PC-9 (cell line): ENCODE measurements at places on chromosomes 6 and 20. TPM values are rescaled to one million over a fixed set of nuclear protein-coding genes. Genes with fewer than 3 reads are reported as not detected.

The CTCFL gene
- not detected in 2 replicates for total RNA-seq

The FLRT3 gene
- total RNA-seq, result 0.70 and 0.95 TPM in 2 replicates

- DNase-seq, result peak; percentile 21
Observed at GRCh38 chr20:33320006-33320405, 37.0 kb downstream of the BPIFB1 start.

DNA sequence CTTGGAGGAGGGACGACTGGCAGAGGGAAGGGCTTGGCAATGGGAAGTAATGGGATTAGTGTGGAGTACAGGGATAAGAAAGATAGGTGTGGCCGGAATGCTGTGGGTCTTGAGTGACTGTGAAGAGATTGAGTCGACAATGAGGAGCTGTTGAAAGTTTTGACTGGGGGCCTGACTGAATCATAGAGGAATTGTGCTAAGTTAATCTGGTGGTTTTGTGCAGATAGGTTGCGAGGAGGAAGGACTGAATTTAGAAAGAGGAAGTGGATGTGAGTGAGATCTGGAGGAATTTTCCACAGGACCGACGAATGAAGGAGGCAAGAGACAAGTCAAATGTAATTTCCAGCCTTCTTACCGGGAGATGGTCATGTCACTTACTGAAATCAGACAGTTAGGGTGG, 143.9 kb upstream of the RALGAPA2 start:
- DNase-seq, result no peak

DNA sequence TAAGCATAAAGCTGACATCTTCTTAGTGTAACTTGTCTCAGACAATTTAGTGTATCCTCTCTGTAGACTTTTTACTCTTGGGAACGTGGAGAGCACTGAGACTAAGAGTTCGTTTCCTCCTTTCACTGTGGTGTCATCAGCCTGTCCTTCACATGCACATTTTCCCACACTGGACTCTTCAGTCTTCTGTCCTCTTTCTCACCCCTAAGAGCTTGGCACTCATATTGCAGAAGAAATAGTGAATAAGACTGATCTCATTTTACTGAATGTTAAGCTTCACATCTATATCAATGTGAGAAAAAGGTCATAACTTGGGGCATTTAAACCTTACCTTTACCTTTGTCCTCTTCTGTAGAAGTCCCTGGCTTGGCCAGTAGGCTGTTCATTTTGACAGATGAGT, 25.6 kb downstream of the FUCA2 start:
- no peak for DNase-seq

DNA sequence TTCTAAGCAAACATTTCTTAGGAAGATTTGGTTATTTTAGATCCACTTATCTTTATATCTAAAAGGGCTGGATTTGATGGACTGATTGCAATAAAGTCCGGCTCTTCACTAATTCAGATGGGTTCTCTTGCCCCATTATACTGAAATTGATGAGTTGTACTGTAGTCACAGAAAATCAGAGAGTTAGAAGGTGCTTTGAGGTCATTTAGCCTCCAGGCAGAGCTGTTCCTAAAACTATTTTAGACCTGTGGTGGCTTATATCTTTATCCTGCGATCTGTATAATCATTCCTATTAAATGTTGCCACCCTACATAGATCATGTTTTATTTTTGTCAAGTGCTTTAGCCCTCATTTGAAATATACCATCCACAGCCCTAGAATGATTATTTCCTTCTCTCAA, 61.3 kb upstream of the ATXN1 start:
- no peak for DNase-seq

- no peak for DNase-seq
Observed at GRCh38 chr6:89398762-89399525, 13.1 kb downstream of the RRAGD start.

GRCh38 chr6:71012866-71013469, 56.1 kb upstream of the B3GAT2 start:
- DNase-seq, result no peak

DNA sequence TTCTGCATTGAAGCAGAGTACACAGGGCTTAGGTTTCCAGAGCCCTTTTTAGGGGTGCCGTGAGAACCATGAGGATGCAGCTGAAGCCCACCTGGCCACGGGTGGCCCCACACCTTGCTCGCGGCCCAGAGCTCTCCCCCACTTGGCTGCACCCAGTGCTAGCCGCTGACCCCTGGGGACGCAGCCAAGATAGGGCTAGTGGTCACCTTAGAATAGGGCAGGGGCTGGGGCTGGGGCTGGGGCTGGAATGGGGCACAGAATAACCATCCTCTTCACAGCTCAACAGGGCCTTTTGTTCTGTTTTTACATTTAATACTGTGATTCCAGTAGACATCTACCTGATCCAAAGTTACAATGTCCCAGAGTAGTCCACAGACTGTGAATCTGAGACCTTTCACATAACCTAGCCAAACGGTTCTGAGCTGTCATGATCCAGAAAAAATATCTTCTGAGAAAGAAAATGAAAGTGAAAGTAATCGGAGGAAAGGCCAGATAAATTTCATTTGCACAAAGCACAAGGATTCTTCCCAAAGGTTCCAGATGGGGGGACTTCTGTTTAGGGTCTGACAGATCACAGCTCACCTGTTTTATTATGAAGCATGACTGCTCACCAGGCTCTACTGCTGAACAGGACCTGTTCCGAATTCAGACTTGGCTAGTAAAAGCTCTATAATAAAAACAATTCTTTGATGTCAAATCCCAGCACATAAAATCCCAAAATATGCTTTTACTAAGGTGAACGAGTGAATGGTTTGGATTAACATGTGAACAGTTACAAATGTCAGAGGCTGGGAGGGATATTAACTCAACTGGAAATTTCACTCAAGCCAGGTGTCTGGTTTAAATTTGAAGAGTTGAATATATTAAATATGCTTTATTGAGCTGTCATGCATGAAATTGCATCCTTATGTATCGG, 401.9 kb downstream of the THBS2 start:
- DNase-seq, result no peak

DNA sequence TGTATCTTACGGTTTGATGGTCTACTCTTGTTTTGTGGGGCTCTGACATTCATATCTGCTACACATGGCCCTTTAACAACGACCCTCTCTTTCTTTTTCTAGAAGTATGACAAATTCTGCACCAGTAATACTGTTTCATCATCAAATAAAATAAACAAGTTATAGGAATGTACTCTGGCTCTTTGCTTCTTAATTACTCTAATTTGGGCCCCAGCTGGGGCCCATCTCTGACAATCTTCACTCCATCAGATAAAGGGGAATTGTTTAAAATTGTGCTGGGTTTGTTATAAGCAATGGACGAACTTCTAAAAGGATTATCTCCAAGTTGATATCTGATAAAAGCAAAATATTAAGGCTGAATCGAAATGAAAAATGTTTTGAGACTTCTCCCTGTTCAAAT, 343.6 kb upstream of the JAG1 start:
- DNase-seq, result no peak

DNA sequence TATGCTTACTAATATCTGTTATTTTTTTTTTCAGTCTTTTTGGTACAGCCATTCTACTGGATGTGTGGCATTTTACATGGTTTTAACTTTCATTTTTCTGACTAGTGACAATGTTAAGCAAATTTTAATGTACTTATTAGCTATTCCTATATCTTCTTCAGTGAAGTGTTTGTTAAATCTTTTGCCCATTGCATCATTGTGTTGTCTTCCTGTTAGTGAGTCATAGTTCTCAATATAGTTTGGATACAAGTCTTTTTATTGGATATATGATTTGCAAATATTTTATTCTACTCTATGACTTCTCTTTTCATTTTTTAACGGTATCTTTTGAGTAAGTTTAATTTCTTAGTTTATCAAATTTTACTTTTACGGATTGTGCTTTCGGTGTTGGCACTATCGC, 519.4 kb downstream of the CDKAL1 start:
- DNase-seq, result no peak

GRCh38 chr6:85394199-85394598, 55.7 kb upstream of the NT5E start:
- DNase-seq, result no peak
